ENCODE measurements at places on chromosomes 1 and 21. TPM values are rescaled to one million over a fixed set of nuclear protein-coding genes. Genes with fewer than 3 reads are reported as not detected.

The DDOST gene
- total RNA-seq: 148 TPM

The KIF26B gene
- total RNA-seq: 1.2 TPM

The HPCA gene
- not detected for total RNA-seq

The PLD5 gene
- 0.21 TPM for total RNA-seq

- DNase-seq: no peak
Measured at GRCh38 chr21:42395302-42395701, 550 bp downstream of the TMPRSS3 start.

DNA sequence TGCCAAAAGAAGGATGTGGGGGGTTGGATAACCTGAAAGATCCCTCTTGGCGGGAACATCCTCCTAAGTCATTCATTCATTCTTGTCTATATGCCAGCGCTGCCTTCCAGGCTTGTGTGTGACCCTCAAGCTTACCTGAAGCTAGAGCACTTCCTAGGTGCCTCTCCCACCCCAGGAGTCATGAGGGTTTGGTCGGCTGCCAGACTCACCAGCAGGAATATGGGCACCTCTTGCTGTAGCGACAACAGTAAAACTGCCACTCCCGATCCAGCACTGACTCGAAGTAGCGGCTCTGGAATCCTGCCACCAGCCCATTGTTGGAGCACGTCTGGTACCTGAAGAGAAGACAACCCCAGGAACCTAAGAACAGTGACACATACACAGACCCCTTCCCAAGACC is 15.0 kb downstream of the DPT start:
- no peak for DNase-seq

DNA sequence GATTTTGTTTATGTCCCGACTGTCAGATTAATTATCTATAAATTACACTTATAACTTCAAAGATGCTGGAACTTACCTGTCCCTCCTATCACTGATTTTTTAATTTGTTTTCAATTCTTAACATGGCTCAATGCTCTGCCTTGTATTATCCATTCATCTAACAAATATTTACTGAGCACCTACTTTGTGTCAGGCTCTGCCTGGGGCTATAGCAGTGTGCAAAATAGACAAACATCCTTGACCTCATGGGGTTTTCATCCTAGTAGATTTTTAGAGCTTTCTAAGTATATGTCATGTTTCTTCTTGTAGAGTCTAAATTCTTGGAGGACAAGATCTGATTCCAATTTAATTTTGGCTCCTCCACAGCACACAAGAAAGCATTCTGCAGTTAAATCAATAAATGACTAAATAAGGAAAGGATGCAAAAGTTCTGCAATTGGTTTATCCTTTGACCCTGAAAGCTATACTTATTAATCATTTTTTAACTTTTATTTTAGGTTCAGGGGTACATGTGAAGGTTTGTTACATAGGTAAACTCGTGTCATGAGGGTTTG is 10.8 kb upstream of the SMYD2 start:
- DNase-seq: no peak

GRCh38 chr1:241611063-241611462 is 29.1 kb downstream of the CHML start:
- DNase-seq: no peak

DNA sequence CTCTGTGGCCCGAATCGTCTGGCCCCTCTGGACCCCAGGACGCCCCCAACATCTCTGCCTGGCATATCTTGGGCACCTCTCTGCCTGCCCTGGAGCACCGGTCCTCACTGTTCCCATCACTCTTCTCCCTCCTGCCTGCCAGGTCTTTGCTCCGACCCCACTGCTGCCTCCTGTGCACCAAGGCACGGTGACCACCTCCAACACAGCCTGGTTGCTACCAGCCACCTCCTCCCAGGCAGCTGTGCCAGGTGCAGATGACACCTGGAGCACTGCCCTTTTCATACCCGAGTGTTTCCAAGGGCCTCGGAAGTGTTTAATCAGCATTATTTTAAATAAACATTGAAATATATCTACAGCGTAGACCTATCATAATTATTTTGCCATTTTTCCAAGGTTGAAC is 31.3 kb downstream of the PKNOX1 start:
- no peak for DNase-seq

GRCh38 chr1:219310181-219310728 is 136.6 kb downstream of the LYPLAL1 start:
- DNase-seq: no peak

DNA sequence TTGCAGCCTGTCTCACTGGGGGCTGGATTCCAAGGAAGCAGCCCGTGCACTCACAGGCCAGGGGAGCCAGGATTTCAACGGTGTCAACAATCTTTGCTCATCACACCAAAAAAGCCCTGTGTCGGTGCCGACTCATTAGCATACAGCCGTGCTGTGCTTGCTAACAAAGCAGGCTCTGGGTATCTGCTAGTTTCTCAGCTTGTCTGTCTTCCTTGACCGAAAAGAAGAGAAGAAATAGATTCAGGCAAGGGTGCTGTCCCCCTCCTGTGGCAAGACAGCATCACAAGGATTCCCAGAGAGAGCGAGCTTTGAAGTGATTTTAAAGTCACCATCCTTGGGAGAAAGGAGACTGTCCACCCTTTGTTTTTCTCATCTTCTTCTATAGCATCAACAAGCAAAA is 214.7 kb downstream of the SDCCAG8 start:
- DNase-seq: no peak

All from lower lobe of right lung (tissue), 2 donors.